ENCODE measurements at places on chromosomes 2 and 18. TPM values are rescaled to one million over a fixed set of nuclear protein-coding genes. Genes with fewer than 3 reads are reported as not detected.

DNA sequence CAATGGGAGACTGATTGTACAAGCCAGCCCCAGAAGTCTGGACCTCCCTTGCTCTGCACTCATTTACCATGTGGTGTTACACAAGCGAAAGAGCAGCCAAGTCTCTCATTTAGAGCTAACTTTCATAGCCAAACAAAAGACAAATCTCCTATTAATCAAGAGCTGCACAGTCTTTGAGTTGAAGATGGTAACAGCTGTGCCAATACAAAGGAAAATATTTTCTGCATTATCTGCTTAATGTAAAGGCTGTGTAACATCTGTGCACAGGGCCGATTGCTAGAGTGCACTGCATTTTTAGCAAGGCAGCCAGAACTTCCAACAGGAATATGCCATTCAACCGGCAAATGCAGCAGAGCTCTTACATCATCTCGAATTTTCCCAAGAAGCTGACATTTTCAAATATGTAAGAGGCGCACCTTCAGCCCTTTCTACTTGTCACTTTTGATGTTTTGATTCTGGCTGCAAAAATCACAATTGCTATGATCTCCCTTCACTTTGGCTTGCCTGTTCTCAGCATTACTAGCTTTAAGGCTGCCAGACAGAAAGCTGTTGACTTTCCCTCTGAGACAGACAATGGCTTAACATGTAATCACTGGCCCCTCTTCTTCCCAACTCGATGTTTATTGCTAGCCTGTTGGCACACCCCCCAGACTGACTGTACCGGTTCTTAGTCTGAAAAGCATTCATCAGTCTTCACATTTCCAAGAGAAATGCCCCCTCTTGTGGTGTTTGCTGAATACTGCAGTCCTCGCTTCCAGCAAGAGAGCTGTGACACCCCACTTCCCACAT is 96.9 kb upstream of the TANK start:
- peak; percentile 68 for DNase-seq

GRCh38 chr2:144660518-144661316 is 140.8 kb upstream of the ZEB2 start:
- no peak for DNase-seq

DNA sequence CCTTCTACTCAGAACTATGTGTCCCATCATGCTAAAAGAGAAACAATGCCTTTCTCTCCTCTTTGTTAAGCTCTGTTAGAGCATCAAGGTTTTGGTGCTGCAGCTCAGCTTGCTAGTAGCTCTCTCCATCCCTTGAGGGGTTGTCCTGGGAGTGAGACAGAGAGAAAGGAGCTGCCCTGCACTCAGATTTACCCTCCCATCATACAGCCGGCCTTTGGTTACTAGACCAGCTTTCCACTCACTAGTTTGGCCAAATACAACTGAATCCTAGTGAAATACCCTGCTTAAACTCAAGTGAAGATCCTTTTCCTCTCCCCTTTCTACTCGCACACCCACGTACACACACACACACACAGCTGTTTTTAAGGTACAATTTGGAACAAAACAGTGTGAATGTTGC is 2.3 kb upstream of the CHN1 start:
- DNase-seq = no peak

LYG2 gene
- total RNA-seq = not detected

DNA sequence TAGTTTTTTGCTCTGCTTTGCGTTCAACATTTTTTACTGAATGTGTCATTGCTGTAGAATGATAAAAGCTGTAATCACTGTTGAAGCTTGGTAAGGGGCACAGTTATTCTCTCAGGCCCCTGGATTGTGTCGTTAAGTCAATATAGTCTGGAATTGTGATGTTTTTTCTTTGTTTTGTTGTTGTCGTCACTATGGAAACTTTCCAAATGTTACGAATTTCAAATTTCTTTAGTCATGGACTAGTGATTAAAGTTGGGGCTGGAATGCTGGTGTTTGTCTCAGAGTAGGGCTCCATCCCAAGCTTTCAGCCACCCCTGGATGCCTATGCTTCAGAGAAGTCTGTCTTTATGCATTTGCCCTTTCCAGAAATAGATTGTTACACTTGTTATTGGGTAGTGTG is 287.2 kb downstream of the CDH19 start:
- DNase-seq = no peak

- DNase-seq = no peak
Measured at GRCh38 chr2:182499706-182500470, 73.1 kb upstream of the PDE1A start.

ABCG8 gene
- not detected for total RNA-seq

- DNase-seq = no peak
Measured at GRCh38 chr2:160566717-160567116, 73.1 kb upstream of the RBMS1 start.

- no peak for DNase-seq
Measured at GRCh38 chr2:173658946-173659371, 304.3 kb downstream of the CDCA7 start.

DNA sequence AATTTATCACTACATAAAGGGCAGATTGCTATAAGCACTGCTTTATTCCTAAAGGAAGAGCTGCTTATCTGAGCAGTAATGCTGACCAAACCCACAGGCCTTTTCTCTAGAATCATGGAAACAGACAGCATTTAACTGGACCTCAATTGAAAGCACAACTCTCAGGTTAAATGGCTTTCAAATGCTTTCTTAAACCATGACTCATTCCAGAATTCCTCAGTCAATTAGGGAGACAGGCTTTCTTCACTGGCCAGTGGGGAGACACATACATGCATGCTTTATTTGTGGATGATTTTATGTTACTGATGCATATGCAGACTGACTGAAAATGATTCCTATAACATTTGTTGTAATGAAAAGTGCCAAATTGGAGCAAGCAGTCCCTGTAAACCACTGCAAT is 114.6 kb downstream of the ACVR1 start:
- DNase-seq = no peak

DNA sequence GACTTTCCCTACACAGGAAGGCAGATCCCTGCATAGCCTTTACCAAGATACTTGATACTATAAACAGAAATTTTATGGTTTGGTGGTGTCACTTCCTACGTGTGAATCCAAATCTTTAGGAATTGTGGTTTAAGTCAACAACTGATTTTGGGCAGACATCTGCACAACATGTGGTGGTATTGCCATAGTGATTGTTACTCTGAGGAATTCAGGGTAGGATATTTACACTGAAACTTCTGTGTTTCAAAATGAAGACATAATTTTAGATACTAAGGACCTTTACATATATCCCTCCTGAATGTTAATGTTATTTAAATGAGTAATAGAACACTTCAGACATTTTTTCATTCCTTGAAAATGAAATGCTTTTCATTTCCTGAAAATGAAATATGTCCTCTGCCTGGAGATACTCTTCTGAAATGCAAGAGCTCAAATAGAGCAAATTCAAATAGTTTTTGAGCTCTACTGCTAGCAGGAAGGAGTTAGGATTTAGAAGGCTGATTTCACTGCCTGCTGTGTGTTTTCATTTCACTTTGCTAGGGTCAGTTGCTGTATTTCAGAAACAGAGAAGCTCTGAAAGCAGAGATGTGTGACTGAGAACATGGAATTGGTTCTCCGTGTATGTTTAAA is 77.2 kb downstream of the MDH1 start:
- DNase-seq = no peak

DNA sequence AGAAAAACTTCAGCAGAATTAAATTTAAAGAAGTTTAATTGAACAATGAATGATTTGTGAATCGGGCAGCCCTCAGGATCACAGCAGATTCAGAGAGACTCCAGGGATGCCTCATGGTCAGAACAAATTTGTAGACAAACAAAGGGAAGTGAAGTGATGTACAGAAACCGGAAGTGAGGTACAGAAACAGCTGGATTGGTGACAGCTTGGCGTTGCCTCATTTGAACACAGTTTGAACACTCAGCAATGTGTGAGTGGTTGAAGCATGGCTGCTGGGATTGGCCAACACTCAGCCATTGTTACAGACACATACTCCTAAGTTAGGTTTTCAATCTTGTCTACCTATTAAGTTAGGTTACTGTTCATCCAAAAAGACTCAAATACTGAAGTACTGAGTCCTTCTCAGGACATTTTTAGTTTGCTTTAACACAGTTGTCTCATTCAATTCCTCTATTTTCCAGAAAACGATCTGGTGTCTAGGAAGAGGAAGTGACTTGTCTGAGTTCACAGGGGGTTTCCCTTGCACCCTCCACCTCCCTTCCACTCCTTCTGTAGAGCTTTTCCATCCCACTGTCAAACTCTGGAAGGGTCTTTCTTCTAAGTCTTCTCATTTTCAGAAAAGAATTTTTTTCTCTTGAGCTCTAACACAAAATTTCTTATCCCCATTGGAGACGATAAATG is 137.9 kb downstream of the SLC4A3 start:
- no peak for DNase-seq

- DNase-seq = no peak
Measured at GRCh38 chr2:30622452-30622851, 175.4 kb downstream of the LCLAT1 start.

DNA sequence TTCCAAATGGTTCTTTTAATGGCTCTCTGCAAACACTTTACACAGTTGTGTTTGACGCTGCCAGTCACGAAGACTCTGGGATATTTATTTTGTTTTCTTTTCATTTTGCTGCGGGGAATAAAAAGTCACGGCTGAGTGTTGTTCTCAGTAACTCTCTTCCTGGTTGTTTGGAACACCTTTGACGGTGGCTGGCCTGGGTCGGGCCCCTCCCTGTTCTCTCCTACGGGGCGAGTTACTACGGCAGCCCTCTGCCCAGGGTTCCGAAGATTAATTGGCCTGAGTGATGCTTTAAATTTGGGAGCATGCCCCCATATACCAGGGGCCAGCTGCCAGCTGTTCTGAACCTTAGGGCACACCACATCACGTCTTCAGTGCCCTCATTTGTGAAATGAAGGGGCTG is 84.7 kb downstream of the GATA6 start:
- DNase-seq = no peak

NTSR2 gene
- not detected for total RNA-seq

GRCh38 chr2:158687315-158687714 is 107.8 kb upstream of the DAPL1 start:
- DNase-seq = no peak

DNA sequence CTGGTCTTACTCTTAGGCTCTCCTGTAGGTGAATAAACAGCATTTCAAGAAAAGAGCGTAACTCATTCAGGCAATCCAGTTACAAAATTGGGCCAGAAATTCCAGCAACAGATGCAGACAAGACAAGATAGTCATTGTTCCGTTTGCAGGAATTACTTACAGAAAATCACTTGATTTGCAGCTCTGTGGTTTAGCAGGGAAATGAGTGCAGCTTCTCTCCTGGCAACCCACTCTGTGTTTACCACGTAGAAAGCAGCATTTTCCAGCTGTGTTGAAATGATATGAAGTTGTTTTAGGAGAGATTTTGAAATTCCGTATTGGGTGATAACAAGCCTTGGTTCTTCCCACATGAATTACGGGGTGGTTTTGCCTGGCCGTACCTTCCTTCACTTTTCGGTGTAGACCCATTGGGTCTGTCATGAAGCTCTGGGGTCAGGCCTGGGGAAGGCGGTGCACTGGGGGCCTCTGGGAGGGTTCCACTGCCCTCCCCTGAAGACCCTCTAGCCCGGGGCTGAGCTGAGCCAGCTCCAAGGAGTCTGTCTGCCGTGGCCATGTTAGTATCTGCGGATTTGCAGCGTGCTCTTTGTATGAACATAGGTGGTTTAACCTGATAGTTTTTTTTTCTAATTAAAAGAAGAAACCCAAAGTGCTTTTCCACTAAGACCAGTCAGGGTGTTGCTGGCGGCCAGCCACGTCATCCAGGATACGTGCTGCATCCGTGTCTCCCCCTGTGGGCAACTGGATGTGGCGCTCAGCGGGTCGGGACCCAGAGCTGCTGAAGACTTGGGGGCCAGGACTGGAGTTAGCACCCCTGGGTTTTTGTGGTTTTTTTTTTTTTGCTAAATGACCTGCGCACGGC is 58.9 kb upstream of the KCNG2 start:
- DNase-seq = no peak

GRCh38 chr2:149422991-149423338 is 92.6 kb downstream of the LYPD6 start:
- DNase-seq = no peak

GREB1 gene
- total RNA-seq = 0.38 TPM

DNA sequence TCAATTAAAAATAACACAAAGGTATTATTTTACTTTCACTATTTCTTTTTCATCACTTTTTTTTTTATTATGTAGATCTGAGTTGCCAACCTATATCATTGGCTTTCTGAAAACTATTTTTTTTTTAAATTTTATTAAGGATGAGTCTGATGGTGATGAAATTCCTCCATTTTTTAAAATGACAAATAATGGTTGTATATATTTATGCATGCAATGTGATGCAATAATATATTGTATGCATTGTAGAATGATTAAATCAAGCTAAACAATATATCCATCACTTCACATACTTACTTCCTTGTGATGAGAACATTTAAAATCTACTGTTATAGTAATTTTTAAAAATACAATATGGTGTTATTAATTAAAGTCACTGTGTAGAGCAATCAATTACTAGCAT is 1081.6 kb downstream of the CNTNAP5 start:
- DNase-seq = no peak

STAT4 gene
- 0.51 TPM for total RNA-seq

SRD5A2 gene
- total RNA-seq = not detected

- no peak for DNase-seq
Measured at GRCh38 chr18:7677001-7677400, 109.9 kb downstream of the PTPRM start.

- DNase-seq = no peak
Measured at GRCh38 chr2:219739866-219740440, 112.5 kb downstream of the SLC4A3 start.

DNA sequence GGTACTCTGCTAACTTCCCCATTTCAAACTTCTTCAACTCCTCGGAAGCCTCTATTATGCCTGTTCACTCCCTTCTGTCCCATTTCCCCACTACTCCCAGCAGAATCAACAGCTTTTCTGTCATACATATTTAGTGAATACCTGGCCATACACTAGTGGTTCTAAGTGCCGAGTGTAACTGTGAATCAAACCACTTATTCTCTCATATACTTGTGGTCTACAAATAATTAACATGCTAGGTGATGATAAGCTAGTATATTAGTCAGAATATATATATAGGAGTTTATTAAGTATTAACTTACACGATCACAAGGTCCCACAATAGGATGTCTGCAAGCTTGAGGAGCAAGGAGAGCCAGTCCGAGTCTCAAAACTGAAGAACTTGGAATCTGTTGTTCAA is 150.7 kb downstream of the CCDC102B start:
- DNase-seq = no peak

DNA sequence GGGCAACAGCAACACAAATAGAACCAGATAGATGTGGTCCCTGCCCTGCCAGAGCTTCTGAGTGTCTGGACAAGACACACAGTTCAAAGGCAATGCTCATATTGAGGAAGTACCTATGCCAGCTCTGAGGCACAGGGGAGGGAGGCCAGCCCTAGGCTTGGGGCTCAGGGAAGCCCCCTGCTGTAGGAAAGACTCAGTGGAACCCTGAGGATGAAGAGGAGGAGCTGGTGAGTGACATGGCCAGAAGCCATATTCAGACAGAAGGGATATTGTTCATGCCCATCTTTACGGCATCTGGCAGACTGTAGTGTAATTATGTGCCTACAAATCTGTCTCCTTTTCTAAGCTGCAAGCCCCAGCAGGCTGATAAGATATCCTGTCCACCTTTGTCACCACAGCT is 8.8 kb downstream of the SIGLEC15 start:
- DNase-seq = no peak
